ENCODE measurements at places on chromosomes 6 and 20. TPM values are rescaled to one million over a fixed set of nuclear protein-coding genes. Genes with fewer than 3 reads are reported as not detected.

The ELOVL4 gene
- 2.4 TPM for total RNA-seq

The MEP1A gene
- total RNA-seq, result not detected

The TINAG gene
- total RNA-seq, result not detected

The HRH3 gene
- not detected for total RNA-seq

The RIPOR3 gene
- 1.9 TPM for total RNA-seq

The BIRC7 gene
- not detected for total RNA-seq

The CLVS2 gene
- not detected for total RNA-seq

The PRSS16 gene
- 5.4 TPM for total RNA-seq

The GSTA3 gene
- 2.4 TPM for total RNA-seq

The LY6G5B gene
- total RNA-seq, result 1.1 TPM

The MTFR2 gene
- total RNA-seq, result 12.0 TPM

The FOXA2 gene
- not detected for total RNA-seq

The TMC2 gene
- total RNA-seq, result not detected

The ARFGEF3 gene
- 2.2 TPM for total RNA-seq

The BCAS1 gene
- total RNA-seq, result not detected

The PM20D2 gene
- 6.1 TPM for total RNA-seq

The TRIM10 gene
- not detected for total RNA-seq

The THEMIS gene
- total RNA-seq, result not detected

The TRIM15 gene
- not detected for total RNA-seq

The OR2H2 gene
- total RNA-seq, result not detected

The TFAP2C gene
- total RNA-seq, result 7.5 TPM

The C6orf118 gene
- total RNA-seq, result not detected

The ADAM33 gene
- 0.15 TPM for total RNA-seq

The SIRPD gene
- not detected for total RNA-seq

The AVP gene
- not detected for total RNA-seq

The CD83 gene
- 8.9 TPM for total RNA-seq

The KHDC1L gene
- total RNA-seq, result not detected

The PSORS1C1 gene
- 0.15 TPM for total RNA-seq

The FAM83C gene
- total RNA-seq, result not detected

The NEURL2 gene
- total RNA-seq, result 6.0 TPM

The TCP11 gene
- total RNA-seq, result not detected
